Activated CD4-positive, CD25-positive, alpha-beta regulatory T cell treated with anti-CD3 and anti-CD28 coated beads, Interleukin-2, amount 50 U/mL, for 16 hours (primary cell): ENCODE measurements at places on chromosomes 1 and 21.

- DNase-seq: no peak
Measured at GRCh38 chr1:12615865-12616708, 1.9 kb downstream of the DHRS3 start.

GRCh38 chr21:43701936-43702784 lies 16.8 kb upstream of the PDXK start:
- no peak for DNase-seq

DNA sequence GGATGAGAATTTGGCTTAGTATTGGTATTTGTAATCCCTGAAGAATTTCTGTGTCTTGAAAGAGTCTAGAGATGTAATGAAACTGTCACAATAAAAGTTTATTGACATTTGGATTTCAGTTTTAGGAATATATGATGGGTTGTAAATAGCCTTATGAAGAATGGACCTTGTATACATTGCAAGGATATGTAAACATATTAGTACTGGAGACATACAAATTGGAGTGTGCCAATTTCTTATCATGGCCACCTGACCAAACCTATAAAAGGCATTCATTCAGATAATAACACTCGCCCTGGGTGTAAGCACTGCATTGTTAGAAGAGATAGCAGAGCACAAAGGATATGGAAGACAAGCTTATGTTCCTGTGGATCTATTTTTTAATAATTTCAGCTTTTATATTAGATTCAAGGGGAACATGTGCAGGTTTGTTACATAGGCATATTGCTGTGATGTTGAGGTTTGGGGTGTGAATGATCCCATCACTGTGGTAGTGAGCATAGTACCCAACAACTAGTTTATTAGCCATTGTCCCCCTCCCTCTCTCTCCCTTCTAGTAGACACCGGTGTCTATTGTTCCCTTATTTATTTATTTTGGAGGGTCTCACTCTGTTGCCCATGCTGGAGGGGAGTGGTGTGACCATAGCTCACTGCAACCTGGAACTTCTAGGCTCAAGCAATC lies 8.6 kb downstream of the S1PR1 start:
- DNase-seq: no peak

DNA sequence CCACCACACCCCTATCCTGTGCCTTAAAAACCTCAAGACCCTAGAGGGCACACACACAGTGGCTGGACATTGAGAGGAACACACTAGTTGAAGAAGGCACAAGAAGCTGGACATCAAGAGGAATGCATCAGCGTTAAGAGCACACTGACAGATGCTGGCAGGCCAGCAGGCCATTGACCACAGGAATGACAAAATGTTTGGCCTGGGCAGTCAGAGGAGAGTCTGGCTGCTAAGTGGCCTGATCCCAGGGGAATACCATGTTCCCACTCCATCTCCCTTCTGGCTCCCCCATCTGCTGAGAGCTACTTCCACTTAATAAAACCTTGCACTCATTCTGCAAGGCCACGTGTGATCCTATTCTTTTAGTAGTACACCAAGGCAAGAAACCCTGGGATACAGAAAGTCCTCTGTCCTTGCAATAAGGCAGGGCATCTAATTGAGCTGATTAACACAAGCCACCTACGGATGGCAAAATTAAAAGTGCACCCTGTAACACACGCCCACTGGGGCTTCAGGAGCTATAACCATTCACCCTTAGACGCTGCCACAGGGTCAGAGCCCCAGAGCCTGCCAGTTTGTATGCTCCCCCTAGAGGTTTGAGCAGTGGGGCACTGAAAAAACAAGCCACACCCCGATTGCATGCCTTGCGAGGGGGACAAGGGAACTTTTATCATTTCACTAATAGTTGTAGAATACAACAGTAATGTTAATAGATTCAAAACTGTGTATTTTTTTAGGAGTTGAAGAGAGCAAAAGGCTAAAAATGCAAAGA lies 1216.1 kb upstream of the NCAM2 start:
- no peak for DNase-seq

GRCh38 chr1:27789540-27790041 lies 16.6 kb downstream of the STX12 start:
- DNase-seq: no peak

- no peak for DNase-seq
Measured at GRCh38 chr1:5911871-5912271, 80.4 kb downstream of the NPHP4 start.

GRCh38 chr1:91884459-91885212 lies 1.3 kb downstream of the TGFBR3 start:
- peak; percentile 2 for DNase-seq

DNA sequence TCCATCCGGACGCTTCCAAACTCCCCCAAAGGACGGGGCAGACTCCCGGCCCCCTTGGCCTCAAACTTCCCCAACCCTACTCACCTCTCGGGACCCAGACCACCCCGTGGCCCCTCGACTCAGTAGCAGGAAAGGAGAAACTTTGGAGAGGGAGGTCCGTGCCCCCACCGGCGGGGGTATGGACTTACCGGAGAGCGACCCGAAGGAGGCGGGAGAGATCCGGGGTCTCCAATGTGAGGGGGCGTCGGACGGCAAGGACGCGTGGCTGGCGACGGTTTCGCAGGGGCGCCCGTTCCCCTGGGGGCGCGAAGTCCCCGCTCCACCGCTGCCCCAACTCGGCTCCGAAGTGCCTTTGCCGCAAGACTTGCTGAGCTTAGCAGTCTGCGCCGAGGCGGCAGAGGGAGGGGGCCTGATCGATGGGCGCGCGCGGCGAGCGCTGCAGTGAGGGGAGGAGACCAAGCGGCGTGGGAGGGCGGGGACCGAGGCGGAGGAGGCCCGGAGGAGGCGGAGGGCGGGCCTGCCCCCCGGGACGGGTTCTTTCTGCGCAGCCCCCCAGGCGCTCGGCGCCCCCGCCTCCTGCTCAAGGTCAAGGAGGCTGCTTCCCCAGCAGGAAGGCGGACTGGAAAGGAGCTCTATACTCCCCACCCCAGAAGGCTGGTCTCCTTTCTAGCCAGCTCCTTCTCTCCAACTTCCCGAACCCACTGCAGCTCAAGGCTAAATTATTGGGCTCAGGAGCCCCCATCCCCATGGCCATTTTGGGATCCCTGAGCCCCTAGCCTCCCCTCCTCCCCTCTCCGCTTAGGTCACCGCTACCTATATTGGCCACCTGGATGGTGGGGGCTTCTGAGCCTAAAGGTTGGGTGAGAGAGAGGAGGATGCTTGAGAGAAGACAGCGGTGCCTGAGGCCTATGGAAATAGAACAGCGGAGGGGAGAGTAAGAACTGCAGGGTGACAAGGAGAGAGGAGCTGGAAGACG lies at the start of gene SYT2:
Gene SYT2, minus strand, starts transcription at position 385 of the 976 bp plus-strand sequence. CDS start 104,682 bp downstream, outside the sequence.
- no peak for DNase-seq

GRCh38 chr21:32246571-32247140 lies 32.2 kb downstream of the MIS18A start:
- no peak for DNase-seq

DNA sequence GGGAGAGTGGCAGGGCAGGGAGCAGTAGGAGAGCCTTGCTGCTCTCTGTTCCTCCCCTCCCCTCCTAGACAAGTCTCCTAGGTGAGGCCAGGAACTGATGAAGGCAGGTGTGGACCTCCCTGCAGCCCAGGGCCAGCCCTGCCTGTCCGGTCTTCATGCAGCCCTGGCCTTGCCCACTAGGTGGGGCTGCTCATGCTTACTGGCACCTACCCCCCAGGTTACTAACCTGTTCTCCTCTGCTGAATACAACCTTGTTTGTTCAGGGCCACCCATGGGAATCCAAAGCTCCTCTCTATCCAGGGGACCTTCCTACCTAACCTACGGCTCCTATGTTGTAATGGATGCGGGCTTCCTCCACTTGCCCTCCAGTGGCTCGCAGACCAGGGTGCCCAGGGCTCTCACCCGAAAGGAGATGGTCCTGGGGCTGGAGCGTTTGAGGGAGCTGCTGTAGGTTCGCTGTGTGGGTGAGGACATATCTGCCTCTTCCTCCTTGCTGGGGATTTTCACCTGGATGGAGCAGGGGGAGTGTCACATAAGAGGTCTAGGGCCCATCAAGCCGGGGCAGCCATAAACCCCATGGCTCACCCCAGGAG lies 7.9 kb upstream of the TNNT2 start:
- DNase-seq: no peak

DNA sequence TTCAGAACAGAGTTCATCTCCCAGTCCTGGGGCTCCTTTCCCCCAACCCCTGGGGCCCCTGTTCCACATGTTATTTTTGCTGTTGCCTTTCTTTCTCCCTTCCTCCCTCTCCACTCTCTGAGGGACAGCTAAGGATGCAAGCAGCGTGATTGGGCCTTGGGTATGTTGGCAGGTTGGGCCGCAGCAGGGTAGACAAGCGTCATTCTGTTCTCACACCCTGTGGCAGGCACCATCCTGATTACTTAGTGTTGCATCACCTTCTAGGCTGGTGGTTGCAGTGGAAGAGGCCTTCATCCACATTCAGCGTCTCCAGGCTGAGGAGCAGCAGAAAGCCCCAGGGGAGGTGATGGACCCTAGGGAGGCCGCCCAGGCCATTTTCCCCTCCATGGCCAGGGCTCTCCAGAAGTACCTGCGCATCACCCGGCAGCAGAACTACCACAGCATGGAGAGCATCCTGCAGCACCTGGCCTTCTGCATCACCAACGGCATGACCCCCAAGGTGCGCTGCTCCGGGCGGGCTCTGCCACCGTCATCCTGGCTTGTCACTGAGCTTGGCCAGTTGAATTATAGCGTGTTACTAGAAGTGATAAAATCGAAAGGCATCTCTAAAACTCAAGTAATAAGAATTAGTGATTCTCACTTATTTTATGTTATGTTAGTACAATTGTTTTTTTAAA lies 43.4 kb downstream of the VANGL1 start:
- DNase-seq: no peak

GRCh38 chr1:234969581-234970400 lies 158.8 kb downstream of the TOMM20 start:
- no peak for DNase-seq

- DNase-seq: no peak
Measured at GRCh38 chr1:219317762-219318353, 144.2 kb downstream of the LYPLAL1 start.

DNA sequence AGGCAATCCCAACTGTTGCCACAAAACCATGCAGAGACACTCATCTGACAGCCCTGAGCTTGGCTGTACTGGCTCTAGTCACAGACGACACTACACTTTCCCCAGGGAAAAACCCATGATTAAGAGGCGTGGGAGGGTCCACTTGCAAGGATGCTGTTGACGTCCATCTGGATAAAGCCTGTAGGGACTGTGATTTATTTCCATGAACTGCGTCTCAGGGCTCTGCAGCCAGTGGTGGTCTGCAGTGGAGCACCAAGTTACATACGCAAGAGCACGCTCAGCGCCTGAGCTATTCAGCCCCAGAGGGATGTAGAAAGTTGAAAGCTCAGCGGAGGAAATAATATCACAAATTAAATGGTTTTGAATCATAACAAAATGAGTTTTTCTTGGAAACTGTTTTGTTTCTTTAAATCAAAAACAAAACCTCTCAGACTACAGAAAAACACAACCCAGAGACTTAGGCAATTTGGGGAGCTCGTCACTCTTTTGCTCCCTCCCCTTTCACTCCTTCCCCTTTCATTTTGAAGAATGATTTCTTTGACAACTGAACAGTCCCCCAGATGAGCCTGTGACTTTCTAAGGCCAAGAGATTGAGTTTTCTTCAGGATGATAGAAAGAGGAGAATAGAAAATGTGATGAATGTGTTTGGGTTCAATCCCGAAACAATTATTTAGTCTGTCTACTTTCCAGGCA lies 71.2 kb downstream of the NGF start:
- no peak for DNase-seq

- DNase-seq: no peak
Measured at GRCh38 chr1:57204091-57204490, 219.8 kb downstream of the DAB1 start.

DNA sequence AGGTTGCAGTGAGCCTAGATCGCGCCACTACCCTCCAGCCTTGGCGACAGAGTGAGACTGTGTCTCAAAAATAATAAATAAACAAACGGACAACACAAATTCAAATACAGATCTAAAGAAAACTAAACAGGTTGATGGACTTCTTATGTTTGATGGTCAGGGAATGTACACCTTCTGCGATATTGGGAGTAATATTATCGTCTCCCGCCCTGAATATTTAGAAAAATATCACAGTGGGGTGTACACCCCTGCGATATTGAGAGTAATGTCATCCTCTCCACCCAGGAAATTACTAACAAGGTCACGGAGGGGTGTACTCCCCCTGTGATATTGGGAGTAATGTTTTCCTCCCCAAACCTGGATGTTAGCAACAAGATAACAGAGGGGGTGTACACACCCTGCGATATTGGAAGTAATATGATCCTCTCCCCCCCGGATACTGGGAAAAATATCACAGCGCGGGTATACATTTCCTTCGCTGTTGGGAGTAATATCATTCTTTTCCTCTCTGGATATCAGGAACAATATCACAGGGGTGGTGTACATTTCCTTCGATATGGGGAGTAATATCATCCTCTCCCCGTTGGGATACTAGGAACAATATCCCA lies 1.4 kb upstream of the CFAP298 start:
- no peak for DNase-seq

GRCh38 chr1:84715342-84716019 lies 25.2 kb upstream of the SSX2IP start:
- DNase-seq: no peak

DNA sequence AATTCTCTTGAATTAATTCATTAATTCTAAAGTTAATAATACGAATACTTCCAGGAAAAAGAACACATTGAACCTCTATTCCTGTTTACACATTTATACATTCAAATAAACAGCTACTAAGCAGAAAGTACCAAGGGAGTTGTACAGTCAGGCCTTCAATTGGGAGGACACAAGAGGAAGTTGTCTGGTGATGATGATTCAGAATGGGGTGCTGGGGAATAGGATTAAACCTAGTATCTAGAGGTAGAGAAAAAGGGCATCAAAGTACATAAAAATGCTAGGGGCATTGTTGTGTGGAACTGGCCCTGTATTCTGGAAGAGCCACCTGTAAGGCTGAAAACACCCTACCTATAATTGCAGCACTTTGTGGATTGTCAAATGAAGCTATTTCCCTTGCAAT lies 71.7 kb upstream of the MROH9 start:
- DNase-seq: no peak

DNA sequence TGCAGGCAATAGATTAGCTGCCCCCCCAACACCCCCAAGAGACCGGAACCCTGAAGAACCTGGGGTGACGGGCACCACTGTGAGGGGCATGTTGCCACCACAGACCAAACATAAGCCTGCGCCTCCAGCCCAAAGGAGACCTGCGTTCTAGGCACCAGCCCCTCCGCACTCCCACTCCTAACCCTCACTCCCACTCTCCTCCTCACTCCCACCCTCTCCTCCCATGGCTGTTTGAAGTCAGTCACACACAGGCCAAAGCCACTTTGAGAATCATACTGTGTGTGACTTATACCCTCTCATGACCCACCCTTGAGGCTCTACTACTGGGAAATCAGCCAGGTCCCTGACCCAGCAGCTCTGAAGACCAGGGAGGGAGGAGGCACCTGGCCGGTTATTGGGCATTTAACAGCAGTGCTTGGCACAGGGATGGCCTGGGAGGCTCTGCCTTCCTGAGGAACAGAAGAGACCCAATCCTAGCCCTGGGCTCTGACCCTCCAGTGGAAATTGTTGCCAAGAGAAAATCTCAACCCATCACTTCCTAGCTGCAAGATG lies 43.5 kb downstream of the FBXO2 start:
- no peak for DNase-seq

GRCh38 chr21:23951251-23951650 lies 1656.0 kb downstream of the MRPL39 start:
- DNase-seq: no peak
